ENCODE measurements at places on chromosomes 3 and 15.

- no peak for DNase-seq
These were observed 124.9 kb downstream of the TMEM266 start for GRCh38 chr15:76184650-76185035.

- no peak for DNase-seq
These were observed 10.2 kb upstream of the FBLN2 start for GRCh38 chr3:13538520-13539291.

DNA sequence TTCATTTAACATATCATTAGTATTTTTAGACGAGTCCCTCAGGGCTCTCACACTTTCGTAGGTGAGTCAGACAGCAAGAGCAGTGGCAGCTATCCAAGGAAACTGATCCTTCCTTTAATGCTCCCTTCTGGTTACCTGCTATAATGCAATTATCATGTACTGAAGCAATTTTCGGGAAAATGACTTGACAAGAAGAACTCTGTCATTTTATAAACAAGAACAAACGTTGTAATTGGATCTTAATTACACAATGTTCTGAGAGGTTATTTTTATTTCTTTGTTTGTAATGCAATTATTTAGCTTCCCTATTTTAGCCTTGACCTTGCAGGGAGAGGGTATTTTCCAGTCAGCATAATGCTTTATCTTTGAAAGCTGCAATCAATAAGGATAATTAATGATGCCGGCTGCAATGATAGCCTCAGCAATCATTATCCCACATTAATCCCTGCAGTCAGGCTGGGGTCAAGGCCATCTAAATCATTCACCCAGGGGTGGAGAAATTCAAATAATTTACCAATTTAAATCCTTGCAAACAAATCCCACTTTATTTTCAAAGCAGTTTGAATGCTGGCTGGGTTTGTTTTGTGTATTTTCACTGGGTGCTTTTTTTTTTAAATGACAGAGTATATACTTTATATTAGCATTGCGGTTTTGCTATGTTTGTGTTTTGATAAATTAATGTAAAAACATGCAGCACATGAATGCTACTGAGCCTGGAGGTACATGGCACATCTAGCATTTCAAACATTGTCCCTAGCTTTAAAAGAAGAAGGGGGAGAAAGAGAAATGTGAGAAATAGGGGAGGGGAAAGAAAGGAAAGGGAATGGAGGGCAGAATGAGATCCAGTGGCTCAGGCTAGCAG lies 249.9 kb downstream of the SHOX2 start:
- no peak for DNase-seq

DNA sequence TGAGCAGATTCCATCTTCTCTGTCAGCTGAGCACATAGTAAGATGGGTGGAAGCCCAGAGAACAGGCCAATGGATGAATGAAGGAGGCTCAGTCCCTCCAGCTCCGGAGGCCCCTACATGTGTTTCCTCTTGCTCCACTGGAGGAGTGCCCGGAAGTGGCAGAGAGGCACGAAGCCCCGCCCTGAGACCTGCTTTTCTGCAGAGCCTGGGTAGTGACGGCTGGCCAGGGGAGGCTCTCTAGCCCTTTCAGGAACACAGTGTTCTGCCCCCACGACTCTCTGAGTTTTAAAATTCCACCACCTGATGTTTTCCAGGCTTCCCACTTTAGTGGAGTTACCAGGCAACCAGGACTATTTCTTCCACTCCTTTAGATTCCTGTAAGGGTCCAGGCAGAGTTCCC lies 149.4 kb upstream of the SLC6A11 start:
- DNase-seq: no peak

GRCh38 chr3:129483870-129484269 lies 43.8 kb downstream of the IFT122 start:
- peak; percentile 31 for DNase-seq

GRCh38 chr3:141523615-141524375 lies 37.0 kb downstream of the RASA2 start:
- DNase-seq: no peak

GRCh38 chr3:160448845-160449635 lies 546 bp downstream of the TRIM59 start:
- DNase-seq: no peak

- DNase-seq: no peak
These were observed 3.5 kb downstream of the ADAMTS17 start for GRCh38 chr15:100338247-100338646.

GRCh38 chr15:33074942-33075341 lies 119.6 kb downstream of the FMN1 start:
- no peak for DNase-seq

- peak; percentile 80 for DNase-seq
These were observed 22.4 kb downstream of the PLA2G4F start for GRCh38 chr15:42133886-42134502.

- no peak for DNase-seq
These were observed 14.3 kb downstream of the RHOA start for GRCh38 chr3:49397470-49397869.

GRCh38 chr15:33677238-33677830 lies 291.0 kb upstream of the CHRM5 start:
- DNase-seq: no peak

- DNase-seq: no peak
These were observed 176.1 kb upstream of the FRMD4B start for GRCh38 chr3:69562020-69562419.

GRCh38 chr15:39139431-39140059 lies 441.3 kb upstream of the THBS1 start:
- no peak for DNase-seq

- no peak for DNase-seq
These were observed 78.0 kb downstream of the ALCAM start for GRCh38 chr3:105444725-105445124.

DNA sequence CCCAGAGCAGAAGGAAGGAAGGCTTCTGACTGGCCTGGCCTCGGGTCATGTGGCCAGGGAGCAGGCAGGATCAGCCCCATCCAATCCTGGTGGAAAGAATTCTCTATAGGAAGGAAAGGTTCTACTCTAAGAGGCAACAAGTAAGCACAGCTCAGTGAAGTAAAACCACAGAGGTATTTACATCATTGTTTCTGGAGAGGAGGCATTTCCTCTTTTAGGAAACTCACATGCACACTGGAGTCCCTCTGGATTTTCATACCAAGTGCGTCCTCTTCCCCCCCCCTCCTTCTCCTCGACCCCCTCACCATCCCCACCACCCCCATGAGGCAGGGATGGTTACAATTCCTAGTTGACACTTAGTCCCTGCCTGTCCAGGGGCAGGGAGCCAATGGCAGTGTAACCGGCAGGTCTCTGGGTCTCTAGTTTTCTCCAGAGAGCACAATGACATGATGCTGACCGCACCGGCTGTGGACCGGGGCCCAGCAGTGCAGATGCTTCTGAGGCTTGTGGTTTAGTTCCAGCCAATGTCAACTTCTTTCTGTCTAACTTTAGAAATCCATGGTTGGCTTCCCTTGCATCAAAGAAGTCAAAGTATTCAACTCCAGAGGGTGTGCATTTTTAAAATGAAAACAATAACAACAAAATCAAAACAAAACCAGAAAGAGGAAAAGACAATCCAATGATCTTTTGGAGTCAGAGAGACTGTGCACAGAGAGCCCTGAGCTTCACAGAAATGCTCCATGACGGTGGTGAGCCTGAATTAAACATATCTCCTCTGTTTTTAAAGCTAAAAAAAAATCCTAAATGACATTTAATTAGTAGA lies 230.3 kb upstream of the TLE3 start:
- no peak for DNase-seq

DNA sequence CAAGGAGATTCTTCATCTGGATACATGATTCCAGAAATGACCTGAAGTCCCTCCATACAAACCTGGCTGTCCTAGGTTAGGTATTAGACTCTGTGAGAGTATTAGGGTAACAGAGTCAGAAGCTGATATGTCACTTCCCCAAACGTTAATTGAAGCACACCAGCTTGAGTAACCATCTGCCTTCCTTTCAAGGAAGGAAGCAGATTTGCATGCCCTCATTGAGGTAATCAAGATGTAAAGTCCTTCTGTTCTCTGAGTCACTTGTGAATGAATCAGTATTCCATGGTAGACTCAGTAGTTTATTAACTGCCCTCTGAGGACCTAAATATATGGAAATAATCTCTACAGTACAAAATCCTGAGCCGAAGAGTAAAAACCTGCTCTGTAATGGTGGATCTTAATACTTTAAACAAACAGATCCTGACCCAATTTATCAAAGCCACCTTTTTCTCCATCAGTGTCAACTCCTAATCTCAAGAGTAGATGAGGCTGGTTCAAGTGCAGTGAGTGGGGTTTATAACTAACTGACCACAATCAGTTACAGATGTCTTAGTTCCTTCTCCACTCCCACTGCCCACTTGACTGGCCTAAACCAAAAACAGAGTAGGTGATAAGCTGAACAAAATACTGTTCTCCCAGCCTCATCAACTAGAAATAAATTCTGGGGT lies 246.2 kb upstream of the CHRM5 start:
- DNase-seq: no peak

DNA sequence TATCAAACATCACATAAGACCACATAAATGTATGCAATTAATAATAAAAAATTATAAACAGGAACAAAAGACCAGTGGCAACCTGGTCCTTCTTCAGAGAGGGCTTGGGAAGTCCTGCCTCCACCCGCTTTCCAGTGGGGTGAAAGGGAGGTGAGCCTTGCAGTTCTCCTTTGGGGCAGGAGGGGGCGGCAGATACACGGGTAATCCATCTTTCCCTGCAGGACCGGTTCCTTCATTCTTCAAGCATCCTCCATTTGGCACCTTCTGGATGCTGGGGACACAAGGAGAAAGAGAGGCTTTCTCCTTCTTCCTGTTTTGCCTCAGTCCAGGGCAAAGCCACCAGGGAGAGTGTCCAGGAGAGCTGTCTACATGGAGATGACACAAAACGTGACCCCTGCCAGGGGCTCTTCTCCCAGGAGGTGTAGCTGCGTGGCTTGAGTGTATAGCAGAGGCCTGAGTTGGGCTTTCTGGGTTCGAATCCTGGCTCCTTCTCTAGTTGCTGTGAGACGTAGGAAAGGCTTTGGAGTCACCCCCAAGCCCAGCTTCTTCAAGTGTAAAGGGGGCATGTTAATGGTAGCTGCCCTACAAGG lies 23.2 kb downstream of the RPLP1 start:
- DNase-seq: peak; percentile 91

GRCh38 chr3:50604110-50604621 lies 7.4 kb downstream of the CISH start:
- DNase-seq: no peak

DNA sequence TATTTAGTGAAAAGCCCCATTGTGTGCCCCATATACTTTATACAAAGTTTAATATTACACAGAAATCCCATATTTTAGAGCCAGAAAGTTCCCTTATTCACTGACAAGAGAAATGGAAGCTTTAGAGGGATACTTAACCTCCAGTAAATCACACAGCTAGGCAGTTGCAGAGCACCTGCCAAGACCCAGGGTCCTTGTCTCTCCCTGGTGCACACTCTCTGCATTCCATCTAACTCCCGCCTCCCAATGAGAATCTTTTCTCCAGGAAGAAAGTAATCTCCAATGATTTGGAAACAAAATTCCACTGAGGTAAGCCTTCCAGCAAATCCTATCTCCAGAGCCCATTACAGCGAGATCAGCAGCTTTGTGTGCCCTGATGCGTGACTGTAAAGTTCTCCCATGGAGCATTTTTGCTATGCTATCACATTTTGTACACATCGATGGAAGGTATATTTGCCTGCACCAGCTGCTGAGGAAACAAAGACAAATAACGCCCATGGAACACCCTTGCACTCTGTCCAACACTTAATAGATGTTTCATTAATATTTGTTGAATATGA lies 41.4 kb downstream of the ULK4 start:
- no peak for DNase-seq

DNA sequence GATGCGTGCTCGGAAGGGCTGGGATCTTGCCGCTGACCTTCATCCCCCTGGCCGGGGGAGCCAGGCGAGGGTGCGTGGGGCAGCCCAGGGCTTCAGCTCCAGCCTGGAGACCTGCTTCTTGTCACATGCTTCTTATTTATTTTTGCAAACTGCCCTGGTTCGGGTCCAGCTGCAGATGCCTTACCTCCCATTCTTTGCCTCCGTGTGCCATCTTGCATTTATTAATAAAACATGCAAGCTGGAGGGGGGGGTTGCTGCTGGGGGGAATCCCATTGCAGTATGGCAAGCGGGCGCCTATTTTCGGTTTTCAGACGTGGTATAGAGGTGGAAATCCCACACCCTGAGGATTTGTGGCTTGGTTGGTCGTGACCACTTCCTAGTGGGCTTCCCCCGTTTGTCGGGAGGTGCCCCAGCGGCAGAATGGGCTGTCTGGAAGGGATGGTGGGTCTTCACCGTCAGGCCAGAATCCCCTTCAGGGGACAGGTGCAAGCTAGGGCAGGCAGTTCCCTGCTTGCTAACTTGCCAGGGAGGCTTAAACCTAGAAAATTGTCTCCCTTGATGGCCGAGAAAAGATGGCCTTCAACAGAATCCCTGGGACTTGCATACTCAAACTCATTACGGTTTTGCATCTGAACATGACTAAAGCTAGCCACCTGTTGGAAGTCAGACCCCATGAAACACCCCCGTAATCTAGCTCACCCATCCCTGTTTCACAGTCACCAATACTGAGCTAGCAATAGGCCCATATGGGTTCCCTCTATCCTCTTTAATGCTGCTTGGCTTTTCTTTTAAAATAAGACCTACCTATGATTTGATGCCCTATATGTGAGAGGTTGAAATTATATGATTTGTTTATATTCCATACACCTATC lies 569 bp downstream of the TMEM266 start:
- DNase-seq: peak; percentile 64

DNA sequence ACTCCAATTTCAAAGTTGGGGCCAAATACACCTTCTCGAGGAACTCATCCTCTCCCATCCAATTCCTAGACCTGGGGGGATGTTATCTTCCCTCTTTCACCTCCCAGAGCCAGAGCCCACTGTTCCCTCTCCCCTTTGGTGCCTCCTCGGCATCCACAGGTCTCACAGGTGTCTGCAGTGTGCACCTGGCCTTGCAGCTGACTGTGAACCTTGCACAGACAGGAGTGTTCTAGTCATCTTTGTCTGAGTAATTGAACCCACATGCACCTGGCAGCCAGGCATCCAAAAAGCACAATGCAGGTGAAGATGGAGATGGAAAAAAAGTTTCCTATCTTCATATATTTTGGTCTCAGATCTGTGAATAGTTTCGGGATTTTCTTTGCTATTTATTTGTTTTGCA lies 30.8 kb downstream of the PCOLCE2 start:
- DNase-seq: no peak

DNA sequence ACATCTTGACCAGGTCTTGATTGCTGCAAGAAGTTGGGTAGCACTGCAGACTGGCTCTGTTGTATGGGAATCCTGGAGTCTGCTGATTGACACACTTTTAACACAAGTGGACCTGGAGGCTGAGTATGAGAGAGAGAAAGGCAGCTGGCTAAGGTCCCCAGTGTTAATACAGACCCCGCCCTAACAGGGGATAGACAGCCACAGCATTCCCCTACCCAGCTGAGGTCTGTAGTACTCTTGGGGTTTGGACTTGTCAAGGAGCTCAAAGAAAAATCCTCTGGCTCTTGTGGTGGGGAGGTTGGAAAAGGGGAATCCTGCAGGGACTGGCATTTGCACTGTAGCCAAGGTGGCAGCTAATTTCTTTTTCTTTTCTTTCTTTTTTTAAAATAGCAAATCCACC lies 192.7 kb downstream of the ZNF621 start:
- no peak for DNase-seq
